Thoracic aorta (tissue), 2 donors: ENCODE measurements at places on chromosomes 2 and 18. TPM values are rescaled to one million over a fixed set of nuclear protein-coding genes. Genes with fewer than 3 reads are reported as not detected.

DNA sequence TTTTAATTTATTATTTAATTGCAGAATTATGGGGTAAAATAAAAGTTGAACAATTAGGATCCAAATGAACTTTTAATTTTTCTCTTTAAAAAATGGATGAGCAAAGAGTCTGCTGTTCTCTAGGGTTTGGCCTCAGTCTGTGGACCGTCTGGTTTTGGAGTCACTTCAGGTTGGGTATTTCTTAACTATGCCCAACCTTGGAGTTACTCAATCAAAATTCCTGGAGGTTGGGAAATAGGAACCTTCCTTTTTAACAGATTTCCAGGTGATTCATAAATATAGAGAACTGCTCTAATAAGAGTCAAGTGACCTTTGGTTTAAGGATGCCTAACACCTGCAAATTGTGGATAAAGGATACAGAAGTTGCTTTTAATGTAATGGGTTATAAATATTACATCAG, 241.5 kb upstream of the GCFC2 start:
- no peak for DNase-seq
- H3K27me3 ChIP-seq, result no peaks in the 10 kb centered on the region
- H3K27ac ChIP-seq, result no peak overlapping the region
- no peak overlapping the region for H3K4me3 ChIP-seq

DNA sequence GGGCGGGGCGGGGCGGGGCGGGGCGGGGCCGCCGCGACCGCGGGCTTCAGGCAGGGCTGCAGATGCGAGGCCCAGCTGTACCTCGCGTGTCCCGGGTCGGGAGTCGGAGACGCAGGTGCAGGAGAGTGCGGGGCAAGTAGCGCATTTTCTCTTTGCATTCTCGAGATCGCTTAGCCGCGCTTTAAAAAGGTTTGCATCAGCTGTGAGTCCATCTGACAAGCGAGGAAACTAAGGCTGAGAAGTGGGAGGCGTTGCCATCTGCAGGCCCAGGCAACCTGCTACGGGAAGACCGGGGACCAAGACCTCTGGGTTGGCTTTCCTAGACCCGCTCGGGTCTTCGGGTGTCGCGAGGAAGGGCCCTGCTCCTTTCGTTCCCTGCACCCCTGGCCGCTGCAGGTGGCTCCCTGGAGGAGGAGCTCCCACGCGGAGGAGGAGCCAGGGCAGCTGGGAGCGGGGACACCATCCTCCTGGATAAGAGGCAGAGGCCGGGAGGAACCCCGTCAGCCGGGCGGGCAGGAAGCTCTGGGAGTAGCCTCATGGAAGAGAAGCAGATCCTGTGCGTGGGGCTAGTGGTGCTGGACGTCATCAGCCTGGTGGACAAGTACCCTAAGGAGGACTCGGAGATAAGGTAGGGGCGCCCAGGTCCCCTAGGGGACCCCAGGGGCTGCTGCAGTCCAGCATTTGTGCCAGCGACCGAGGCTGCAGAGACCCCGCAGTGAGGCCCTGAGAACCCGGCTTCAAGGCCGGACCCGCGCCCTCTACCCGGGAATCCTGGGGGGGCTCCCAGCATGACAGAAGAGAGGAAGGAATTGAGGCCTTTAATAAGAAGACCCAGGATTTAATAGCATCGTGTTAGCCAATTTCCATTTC, at the start of gene KHK:
KHK (plus strand) TSS at position 49 of the 870 bp plus-strand sequence; CDS start at position 537, 488 bp downstream.
- peaks cover 12% of the 10 kb centered on the region for H3K36me3 ChIP-seq
- H3K4me3 ChIP-seq, result peak within 1 kb of the TSS; percentile 83
- H3K27ac ChIP-seq, result peak within 1 kb of the TSS; percentile 87
- peaks cover 50% of the 10 kb centered on the region for H3K4me1 ChIP-seq

DNA sequence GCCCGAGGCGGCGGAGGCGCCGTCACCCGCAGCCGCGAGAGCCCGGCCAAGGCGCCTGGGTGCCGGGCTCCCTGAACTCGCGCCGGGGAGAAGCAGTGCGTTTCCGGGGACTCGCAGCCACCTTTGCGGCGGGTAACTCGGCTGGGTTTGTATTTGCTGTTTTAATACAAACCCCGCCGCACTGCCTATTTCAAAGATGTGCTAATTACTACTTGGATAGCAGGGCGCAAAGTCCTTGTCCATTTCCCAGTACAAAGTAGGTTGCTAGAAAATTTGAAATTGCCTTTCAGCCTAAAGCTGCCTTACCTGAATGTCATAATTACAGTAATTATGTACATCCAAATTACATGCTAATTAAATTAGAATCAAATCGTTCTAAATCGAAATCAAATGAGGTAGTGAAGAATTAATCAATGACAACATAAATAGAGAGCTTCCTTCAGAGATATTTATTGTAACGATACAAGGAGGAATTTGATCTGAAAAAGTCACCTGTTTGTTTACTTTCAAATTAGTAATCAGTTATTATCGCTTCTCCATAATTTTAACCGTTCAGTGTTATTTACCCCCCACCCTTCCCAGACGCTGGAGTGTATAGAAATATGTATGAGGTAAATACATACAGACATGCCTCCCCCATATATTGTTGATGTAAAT, 8.1 kb downstream of the SP9 start:
- peaks cover 58% of the 10 kb centered on the region for H3K27me3 ChIP-seq
- peaks cover 31% of the 10 kb centered on the region for H3K4me1 ChIP-seq
- no peak overlapping the region for H3K27ac ChIP-seq
- no peak overlapping the region for H3K4me3 ChIP-seq
- DNase-seq, result no peak

The PPP1R1C gene
- total RNA-seq, result not detected

DNA sequence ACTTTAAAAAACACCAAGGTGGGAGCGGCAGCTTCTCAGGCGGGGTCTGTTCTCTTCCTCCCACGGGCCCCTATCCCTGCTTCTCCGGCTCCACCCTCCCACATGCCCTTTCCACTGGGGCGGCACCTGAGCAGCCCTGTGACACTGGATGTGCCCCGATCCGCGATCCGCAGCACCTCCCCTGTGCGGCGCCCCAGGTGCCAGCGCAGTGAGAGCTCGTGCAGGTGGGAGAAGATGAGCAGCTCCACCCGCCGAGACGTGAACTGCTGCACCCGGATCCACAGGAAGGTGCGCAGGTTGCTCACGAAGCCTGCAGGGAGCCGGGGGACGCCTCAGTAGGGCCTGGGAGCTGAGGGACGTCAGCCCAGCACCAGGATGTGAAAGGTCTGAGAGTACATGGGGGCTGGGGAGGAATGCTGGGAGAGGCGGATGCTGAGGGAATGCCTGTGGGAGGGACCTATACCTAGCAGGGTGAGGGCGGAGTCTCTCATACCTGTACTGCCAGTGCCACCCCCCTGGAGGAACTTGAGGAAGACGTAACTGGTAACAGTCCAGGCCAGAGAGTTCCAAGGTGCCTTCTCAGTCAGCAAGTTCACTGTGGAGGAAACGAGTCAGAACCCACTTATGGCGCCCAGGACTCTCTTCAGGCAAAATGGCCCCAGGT, 2.8 kb downstream of the ABCB6 start:
- H3K4me3 ChIP-seq, result no peak overlapping the region
- no peak for DNase-seq
- H3K4me1 ChIP-seq, result peaks cover 17% of the 10 kb centered on the region
- peak overlapping the region; percentile 1 for H3K27ac ChIP-seq
- H3K36me3 ChIP-seq, result peaks cover 34% of the 10 kb centered on the region

The PSMA8 gene
- not detected for total RNA-seq

The DUSP11 gene
- total RNA-seq, result 24.1 TPM

The GRB14 gene
- total RNA-seq, result 7.9 TPM
